Left kidney (tissue), 8 donors: ENCODE measurements at places on chromosomes 2 and 18. TPM values are rescaled to one million over a fixed set of nuclear protein-coding genes. Genes with fewer than 3 reads are reported as not detected.

Gene CXCR1
- polyA plus RNA-seq = not detected

Gene TNFAIP6
- 1.4 TPM for polyA plus RNA-seq

Gene NCKAP5
- 10.1 TPM for polyA plus RNA-seq

Gene PXDN
- polyA plus RNA-seq = 154 TPM

Gene AQP12B
- 0.35 TPM for polyA plus RNA-seq

Gene AOX1
- 2.6 TPM for polyA plus RNA-seq

Gene UGT1A5
- polyA plus RNA-seq = not detected

Gene DUSP19
- 5.2 TPM for polyA plus RNA-seq

Gene TFCP2L1
- 68.0 TPM for polyA plus RNA-seq

Gene LIMS2
- 15.5 TPM for polyA plus RNA-seq

Gene PRKAG3
- 0.15 TPM for polyA plus RNA-seq

Gene TMEM247
- not detected for polyA plus RNA-seq

Gene GNAL
- 4.9 TPM for polyA plus RNA-seq
